ENCODE measurements at places on chromosomes 5 and 9.

- DNase-seq: peak; percentile 77
These were observed 47.7 kb upstream of the GLRX start for GRCh38 chr5:95870105-95870672.

- DNase-seq: no peak
These were observed 388.3 kb downstream of the TMEM38B start for GRCh38 chr9:106082621-106083020.

- no peak for DNase-seq
These were observed 15.0 kb upstream of the TIFAB start for GRCh38 chr5:135467051-135467625.

GRCh38 chr9:106771608-106772007 is 91.4 kb upstream of the ZNF462 start:
- no peak for DNase-seq

DNA sequence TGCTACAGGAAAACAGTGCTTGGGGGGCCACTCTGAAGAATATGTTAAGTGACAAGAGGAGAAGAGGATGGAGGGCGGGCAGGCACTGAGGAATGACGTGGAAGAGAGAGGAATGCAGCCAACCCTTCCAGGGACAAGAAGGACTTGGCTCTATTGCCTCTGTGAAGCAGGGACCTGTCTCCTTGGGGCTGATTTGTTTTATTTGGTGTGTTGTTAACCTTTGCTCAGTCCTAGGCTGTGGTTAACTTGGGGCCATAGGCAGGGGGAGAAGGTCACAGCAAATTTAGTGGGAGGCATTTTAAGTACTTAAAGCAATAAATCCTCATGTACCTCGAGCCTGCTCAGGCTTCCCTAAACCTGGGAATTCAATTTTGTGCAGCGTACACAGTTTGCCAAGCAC is 39.9 kb downstream of the KIF4B start:
- no peak for DNase-seq

DNA sequence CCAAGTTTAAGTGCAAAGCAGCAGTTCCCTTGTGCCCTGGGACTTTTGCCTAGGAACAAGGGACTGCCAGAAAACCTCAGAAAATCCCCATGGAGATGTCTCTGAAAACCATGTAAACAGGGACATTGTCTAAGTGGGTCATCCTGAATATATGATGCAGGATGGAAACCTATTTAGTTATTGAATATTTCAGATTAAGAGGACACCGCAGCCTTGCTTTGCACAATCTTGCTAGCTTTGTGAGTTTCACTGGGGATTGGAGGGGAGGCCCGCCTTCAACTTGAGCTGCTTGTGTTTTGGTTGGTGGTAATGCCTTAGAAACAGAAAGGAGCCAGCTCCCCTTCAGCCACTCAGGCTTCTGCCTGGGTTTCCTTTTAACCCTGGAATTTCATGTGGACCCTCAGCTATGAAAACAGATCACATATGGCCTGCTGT is 112.8 kb downstream of the C9orf152 start:
- DNase-seq: no peak

GRCh38 chr5:98614341-98614740 is 159.1 kb upstream of the RGMB start:
- no peak for DNase-seq
